Activated naive CD4-positive, alpha-beta T cell treated with anti-CD3 and anti-CD28 coated beads, Interleukin-2, amount 10 ng/mL, durations not matched to agents 7 days and 5 days (primary cell): ENCODE measurements at places on chromosomes 6 and 20.

GRCh38 chr6:31352683-31353383 lies 4.1 kb downstream of the HLA-B start:
- H3K27me3 ChIP-seq, result peaks cover 6% of the 10 kb centered on the region
- H3K4me1 ChIP-seq, result peaks cover 43% of the 10 kb centered on the region
- H3K4me3 ChIP-seq, result peak overlapping the region; percentile 7

- peak overlapping the region; percentile 38 for H3K27ac ChIP-seq
- H3K36me3 ChIP-seq, result peaks cover 16% of the 10 kb centered on the region
- H3K4me3 ChIP-seq, result no peak overlapping the region
- H3K4me1 ChIP-seq, result peaks cover 61% of the 10 kb centered on the region
- no peak for DNase-seq
- no peaks in the 10 kb centered on the region for H3K27me3 ChIP-seq
Observed at GRCh38 chr6:294656-295565, 2.6 kb downstream of the DUSP22 start.

- H3K4me1 ChIP-seq, result peaks cover 5% of the 10 kb centered on the region
- peaks cover 8% of the 10 kb centered on the region for H3K36me3 ChIP-seq
- H3K27me3 ChIP-seq, result no peaks in the 10 kb centered on the region
Observed at GRCh38 chr6:135291288-135292076, 110.4 kb downstream of the MYB start.

DNA sequence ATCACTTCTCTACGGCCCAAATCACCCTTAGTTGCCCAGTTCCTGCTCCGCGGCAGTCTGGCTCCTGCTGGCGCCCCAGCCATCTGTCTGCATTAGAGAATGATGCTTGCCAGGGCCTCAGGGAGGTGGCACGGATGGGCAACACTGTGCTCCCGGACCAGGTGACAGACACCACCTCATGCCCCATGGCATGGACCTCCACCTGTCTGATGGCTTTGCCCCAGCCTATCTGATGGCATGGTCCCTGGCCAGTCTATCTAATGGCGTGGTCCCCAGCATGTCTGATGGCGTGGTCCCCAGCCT lies 18.8 kb upstream of the MRGBP start:
- peak overlapping the region; percentile 91 for H3K27ac ChIP-seq
- DNase-seq, result no peak
- peaks cover 5% of the 10 kb centered on the region for H3K36me3 ChIP-seq
- peaks cover 48% of the 10 kb centered on the region for H3K4me1 ChIP-seq
- H3K4me3 ChIP-seq, result no peak overlapping the region
- peaks cover 14% of the 10 kb centered on the region for H3K27me3 ChIP-seq

- H3K27ac ChIP-seq, result no peak overlapping the region
- H3K27me3 ChIP-seq, result peaks cover 56% of the 10 kb centered on the region
- no peaks in the 10 kb centered on the region for H3K36me3 ChIP-seq
- H3K4me3 ChIP-seq, result no peak overlapping the region
- DNase-seq, result peak; percentile 38
- no peaks in the 10 kb centered on the region for H3K4me1 ChIP-seq
Observed at GRCh38 chr20:63452821-63453523, 19.5 kb downstream of the KCNQ2 start.

DNA sequence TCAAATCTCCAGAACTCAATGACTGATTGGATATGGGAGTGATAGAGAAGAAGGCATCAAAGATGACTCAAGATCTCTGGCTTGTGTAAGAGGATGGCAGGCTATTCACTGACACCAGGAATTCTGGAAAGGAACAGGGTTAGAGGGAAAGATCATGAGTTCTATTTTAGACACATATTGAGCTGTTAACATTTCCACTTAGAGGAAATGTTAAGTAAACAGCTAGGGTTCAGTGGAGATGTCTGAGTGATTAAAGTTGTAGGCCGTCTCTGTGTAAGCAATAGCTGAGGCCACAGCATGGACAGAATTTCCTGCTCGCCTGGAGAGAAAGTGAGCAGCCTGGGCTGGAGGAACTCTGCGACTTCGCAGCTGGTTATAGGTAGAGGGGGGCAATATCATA lies 21.0 kb downstream of the ZC3H12D start:
- H3K4me1 ChIP-seq, result peaks cover 23% of the 10 kb centered on the region
- H3K27me3 ChIP-seq, result no peaks in the 10 kb centered on the region
- H3K36me3 ChIP-seq, result peaks cover 28% of the 10 kb centered on the region
- no peak overlapping the region for H3K27ac ChIP-seq

DNA sequence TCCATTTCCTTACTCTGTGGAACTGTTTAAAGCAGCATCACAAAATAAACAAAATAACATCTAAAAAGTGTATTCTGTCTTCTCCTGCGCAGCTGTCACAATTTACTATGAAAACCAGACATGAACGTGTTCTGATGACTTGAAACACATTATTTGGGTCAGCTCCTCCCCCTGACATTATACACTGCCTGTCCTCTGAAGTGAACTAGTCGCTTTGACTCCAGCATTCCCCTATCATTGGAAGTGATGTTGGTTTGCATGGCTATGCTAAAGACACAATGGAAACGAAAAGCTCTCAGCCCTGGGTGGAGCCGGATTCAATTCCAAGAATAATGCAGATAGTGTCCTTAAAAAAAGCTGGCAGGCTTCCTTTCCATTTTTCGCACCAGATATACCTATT lies 125.9 kb downstream of the FYN start:
- H3K27me3 ChIP-seq, result no peaks in the 10 kb centered on the region
- no peak for DNase-seq
- peak overlapping the region; percentile 6 for H3K27ac ChIP-seq
- peaks cover 75% of the 10 kb centered on the region for H3K4me1 ChIP-seq
- H3K36me3 ChIP-seq, result peaks cover 58% of the 10 kb centered on the region

- DNase-seq, result peak; percentile 52
- no peaks in the 10 kb centered on the region for H3K4me1 ChIP-seq
- H3K27me3 ChIP-seq, result peaks cover 17% of the 10 kb centered on the region
- H3K36me3 ChIP-seq, result no peaks in the 10 kb centered on the region
- no peak overlapping the region for H3K27ac ChIP-seq
- H3K4me3 ChIP-seq, result no peak overlapping the region
Observed at GRCh38 chr6:70166088-70166958, 136.6 kb downstream of the COL9A1 start.

- H3K27me3 ChIP-seq, result peaks cover 69% of the 10 kb centered on the region
- no peak for DNase-seq
- H3K4me1 ChIP-seq, result no peaks in the 10 kb centered on the region
- H3K27ac ChIP-seq, result no peak overlapping the region
Observed at GRCh38 chr20:38715646-38716045, 8.6 kb upstream of the SLC32A1 start.

- no peak overlapping the region for H3K27ac ChIP-seq
- no peak overlapping the region for H3K4me3 ChIP-seq
Observed at GRCh38 chr6:150910561-150910960, 45.1 kb downstream of the MTHFD1L start.

DNA sequence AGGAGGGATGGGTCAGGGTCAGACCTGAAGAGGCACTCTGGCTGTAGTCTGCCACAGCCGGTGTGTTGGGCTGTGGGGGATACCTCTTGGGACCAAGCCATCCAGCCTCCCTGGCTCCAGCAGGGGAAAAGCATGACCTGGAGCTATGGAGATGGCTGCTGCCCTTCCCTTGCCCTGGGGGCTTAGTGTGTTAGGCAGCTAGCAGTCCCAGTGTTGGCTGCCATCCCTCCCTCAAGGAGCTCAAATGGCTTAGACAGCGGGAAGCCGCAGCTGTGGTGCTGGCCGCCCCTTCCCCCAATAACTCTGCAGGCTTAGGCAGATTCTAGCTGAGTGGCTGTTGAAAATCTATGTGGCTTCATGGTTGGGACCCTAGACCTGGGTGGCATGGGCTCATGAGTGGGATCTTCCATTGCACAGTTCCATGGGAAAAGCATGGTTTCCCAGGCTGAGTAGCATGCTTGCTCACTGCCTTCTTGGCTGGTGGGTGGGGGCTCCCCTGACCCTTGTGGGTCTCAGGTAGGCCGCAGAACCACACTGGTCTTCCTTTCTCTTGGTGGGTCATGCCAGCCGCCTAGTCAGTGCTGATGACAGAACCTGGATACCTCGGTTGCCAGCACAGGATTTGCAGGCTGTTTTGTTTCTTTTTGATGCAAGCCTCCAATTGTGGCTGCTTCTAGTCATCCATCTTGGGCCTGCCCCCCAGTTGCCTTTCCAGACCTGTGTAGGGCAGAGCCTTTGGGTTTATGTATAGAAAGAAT lies 69.0 kb upstream of the AHI1 start:
- no peak overlapping the region for H3K4me3 ChIP-seq
- H3K27ac ChIP-seq, result no peak overlapping the region
- peaks cover 10% of the 10 kb centered on the region for H3K27me3 ChIP-seq
- H3K4me1 ChIP-seq, result peaks cover 50% of the 10 kb centered on the region
- DNase-seq, result no peak

DNA sequence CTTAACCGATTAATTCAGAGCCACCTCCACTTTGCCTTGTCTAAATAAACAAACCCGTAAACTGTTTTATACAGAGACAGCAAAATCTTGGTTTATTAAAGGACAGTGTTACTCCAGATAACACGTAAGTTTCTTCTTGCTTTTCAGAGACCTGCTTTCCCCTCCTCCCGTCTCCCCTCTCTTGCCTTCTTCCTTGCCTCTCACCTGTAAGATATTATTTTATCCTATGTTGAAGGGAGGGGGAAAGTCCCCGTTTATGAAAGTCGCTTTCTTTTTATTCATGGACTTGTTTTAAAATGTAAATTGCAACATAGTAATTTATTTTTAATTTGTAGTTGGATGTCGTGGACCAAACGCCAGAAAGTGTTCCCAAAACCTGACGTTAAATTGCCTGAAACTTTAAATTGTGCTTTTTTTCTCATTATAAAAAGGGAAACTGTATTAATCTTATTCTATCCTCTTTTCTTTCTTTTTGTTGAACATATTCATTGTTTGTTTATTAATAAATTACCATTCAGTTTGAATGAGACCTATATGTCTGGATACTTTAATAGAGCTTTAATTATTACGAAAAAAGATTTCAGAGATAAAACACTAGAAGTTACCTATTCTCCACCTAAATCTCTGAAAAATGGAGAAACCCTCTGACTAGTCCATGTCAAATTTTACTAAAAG lies 2.7 kb downstream of the FOXC1 start:
- peaks cover 6% of the 10 kb centered on the region for H3K36me3 ChIP-seq
- H3K27ac ChIP-seq, result peak overlapping the region; percentile 78
- peaks cover 91% of the 10 kb centered on the region for H3K27me3 ChIP-seq
- H3K4me3 ChIP-seq, result peak overlapping the region; percentile 68
- peaks cover 38% of the 10 kb centered on the region for H3K4me1 ChIP-seq

- peaks cover 72% of the 10 kb centered on the region for H3K27me3 ChIP-seq
- no peak overlapping the region for H3K27ac ChIP-seq
- peaks cover 12% of the 10 kb centered on the region for H3K36me3 ChIP-seq
- peaks cover 3% of the 10 kb centered on the region for H3K4me1 ChIP-seq
Observed at GRCh38 chr6:28742668-28743270, 181.0 kb downstream of the TRIM27 start.

DNA sequence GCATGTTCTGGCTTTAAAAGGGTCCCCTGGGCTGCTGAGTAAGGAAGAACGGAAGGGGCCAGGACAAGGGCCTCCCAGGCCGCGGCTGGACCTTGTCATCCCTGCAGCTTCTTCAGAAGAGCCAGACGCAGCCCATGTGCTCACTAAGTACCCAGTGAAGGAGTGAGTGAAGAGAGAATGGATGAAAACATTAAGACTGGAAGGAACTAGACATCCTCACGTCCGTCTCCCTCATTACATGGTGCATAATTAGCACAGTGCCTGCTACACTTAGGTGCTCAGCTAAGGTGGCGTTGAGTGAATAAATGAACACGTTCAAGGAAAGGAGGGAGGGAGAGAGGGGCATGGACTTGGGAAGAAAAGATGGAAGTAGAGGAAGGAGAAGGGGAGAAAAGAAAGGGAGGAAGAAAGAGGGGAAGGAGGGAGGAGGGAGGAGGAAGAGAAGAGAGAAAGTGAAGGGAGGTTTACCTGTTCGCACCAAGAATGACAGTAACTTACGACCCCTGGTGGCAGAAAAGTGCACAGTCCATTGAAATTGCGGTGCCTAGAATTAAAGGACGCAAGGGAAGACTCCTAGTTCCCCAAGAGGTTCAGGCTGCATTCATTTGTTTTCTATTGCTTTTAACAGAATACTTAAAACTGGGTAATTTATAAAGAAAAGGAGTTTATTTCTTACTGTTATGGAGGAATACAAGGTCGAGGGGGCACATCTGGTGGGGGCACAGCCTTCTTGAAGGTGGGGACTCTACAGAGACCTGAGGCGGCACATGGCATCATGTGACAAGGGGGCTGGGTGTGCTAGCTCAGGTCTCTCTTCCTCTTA lies 8.0 kb downstream of the TP53RK start:
- no peaks in the 10 kb centered on the region for H3K27me3 ChIP-seq
- H3K27ac ChIP-seq, result peak overlapping the region; percentile 9
- peak; percentile 84 for DNase-seq
- peaks cover 10% of the 10 kb centered on the region for H3K36me3 ChIP-seq
- H3K4me1 ChIP-seq, result peaks cover 14% of the 10 kb centered on the region

GRCh38 chr20:33249456-33249855 lies 13.7 kb downstream of the BPIFA1 start:
- H3K36me3 ChIP-seq, result no peaks in the 10 kb centered on the region
- H3K4me1 ChIP-seq, result no peaks in the 10 kb centered on the region
- no peak overlapping the region for H3K4me3 ChIP-seq
- DNase-seq, result no peak
- no peak overlapping the region for H3K27ac ChIP-seq

GRCh38 chr20:25460566-25461280 lies 53.2 kb downstream of the GINS1 start:
- H3K27ac ChIP-seq, result no peak overlapping the region
- no peak for DNase-seq
- H3K4me1 ChIP-seq, result no peaks in the 10 kb centered on the region
- H3K4me3 ChIP-seq, result no peak overlapping the region
- H3K36me3 ChIP-seq, result no peaks in the 10 kb centered on the region
- H3K27me3 ChIP-seq, result no peaks in the 10 kb centered on the region

DNA sequence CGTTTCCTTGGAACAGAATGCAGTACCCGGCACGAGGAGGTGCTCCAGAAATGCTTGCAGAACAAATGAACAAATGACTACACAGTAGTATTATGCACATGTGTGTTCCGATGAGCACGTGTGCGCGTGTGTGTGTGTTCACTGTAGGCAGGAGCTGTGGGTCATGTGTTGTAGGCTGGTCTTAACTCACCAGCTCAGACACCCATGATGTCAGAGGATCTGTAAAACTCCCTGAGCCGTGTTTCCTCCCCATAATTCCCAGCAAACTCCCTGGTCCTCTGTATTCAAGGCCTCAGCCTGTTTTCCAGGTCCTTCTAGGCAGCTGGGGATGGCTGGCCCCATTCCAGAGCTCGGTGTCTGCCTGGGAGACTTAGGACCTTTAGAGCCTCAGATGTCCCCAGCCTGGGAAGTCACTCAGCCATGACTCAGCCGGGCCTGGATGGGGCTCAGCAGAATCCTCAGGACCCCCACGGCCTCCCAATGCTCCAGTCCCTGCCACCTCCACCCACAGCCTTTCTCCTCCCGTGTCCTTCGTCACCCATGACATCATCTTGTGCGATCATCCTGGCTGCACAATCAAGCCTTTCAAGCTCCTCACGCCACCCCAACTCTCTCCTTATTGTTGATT lies 475.0 kb upstream of the SULF2 start:
- H3K27me3 ChIP-seq, result no peaks in the 10 kb centered on the region
- DNase-seq, result no peak
- no peak overlapping the region for H3K27ac ChIP-seq
- no peaks in the 10 kb centered on the region for H3K4me1 ChIP-seq
- no peak overlapping the region for H3K4me3 ChIP-seq
